HFFc6 (cell line): ENCODE measurements at places on chromosomes 7 and 10. TPM values are rescaled to one million over a fixed set of nuclear protein-coding genes. Genes with fewer than 3 reads are reported as not detected.
A peak's percentile ranks its signal among the peaks of the same experiment; 100 is the strongest.

- H3K36me3 ChIP-seq: no peaks in the 10 kb centered on the region
- no peak within 1 kb of the TSS for H3K4me3 ChIP-seq
- no peak within 1 kb of the TSS for H3K27ac ChIP-seq
- peaks cover 7% of the 10 kb centered on the region for H3K27me3 ChIP-seq
- no peak for DNase-seq
These were observed at the start of gene CELF2 for GRCh38 chr10:11017570-11018431. Gene CELF2, plus strand, starts transcription at chr10:11017872. Its CDS starts 218 bp downstream, at chr10:11018090.

- no peak overlapping the region for H3K27ac ChIP-seq
- no peak overlapping the region for H3K4me3 ChIP-seq
- H3K4me1 ChIP-seq: no peaks in the 10 kb centered on the region
These were observed 17.7 kb upstream of the NKX6-2 start for GRCh38 chr10:132803416-132804210.

PTN gene
- total RNA-seq: 2.1 to 8.2 TPM (median 2.1 TPM) in 3 replicates

- H3K4me1 ChIP-seq: peaks cover 76% of the 10 kb centered on the region
- peaks cover 8% of the 10 kb centered on the region for H3K36me3 ChIP-seq
- peak overlapping the region; percentile 31; the same call in 1 of the 2 replicates for H3K4me3 ChIP-seq
- H3K27me3 ChIP-seq: no peaks in the 10 kb centered on the region; the same call in 1 of the 2 replicates
- peak overlapping the region; percentile 66 for H3K27ac ChIP-seq
These were observed 49.9 kb upstream of the COL1A2 start for GRCh38 chr7:94344826-94345225.

DNA sequence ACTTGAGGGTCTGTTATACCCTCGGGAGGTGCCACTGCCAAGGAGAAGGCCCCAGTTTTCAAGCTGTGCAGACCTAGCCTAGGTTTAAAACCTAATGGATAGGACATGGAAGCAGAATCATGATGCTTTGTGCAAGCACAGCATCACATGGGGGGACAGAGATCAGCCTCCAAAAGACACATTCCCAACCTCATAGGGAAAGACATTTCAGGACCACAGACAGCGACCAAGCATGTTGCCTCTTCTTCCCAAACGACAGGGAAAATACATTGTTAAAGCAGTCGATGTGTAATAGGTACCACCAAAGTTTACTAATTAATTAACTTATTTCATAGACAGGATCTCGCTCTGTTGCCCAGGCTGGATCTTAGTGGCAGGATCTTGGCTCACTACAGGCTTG, 573.9 kb downstream of the TCERG1L start:
- no peaks in the 10 kb centered on the region for H3K4me1 ChIP-seq
- H3K27ac ChIP-seq: no peak overlapping the region
- H3K36me3 ChIP-seq: peaks cover 23% of the 10 kb centered on the region
- DNase-seq: no peak
- no peaks in the 10 kb centered on the region; the same call in 1 of the 2 replicates for H3K27me3 ChIP-seq

DNA sequence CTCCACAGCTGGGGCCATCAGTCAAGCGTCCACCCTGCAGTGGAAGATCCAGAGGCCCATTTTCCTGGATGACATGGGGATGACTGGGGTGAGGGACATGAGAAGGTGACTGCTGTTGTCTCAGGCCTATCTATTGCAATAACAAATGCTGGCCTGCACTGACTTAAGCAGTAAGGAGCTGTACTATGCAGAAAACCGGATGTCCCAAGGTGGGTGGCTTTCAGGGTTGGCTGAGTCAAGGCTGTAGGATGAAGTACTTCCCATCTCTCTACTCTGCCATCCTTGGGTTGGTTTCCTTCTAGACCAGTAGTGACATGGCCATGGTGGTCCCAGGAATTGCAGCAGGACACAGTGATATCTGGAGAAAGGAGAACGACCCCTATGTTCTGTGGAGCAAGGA, 48.1 kb downstream of the NEURL1 start:
- DNase-seq: no peak
- H3K27ac ChIP-seq: no peak overlapping the region
- no peaks in the 10 kb centered on the region for H3K36me3 ChIP-seq
- peaks cover 30% of the 10 kb centered on the region for H3K27me3 ChIP-seq
- H3K4me1 ChIP-seq: peaks cover 12% of the 10 kb centered on the region
